CD4-positive, alpha-beta T cell (primary cell): ENCODE measurements at places on chromosomes 4 and X.

GRCh38 chr4:190019023-190019858, 7.8 kb downstream of the FRG2 start:
- no peak for DNase-seq

- peak; percentile 13 for DNase-seq
These were observed 201.4 kb downstream of the CCNG2 start for GRCh38 chr4:77358315-77358928.

DNA sequence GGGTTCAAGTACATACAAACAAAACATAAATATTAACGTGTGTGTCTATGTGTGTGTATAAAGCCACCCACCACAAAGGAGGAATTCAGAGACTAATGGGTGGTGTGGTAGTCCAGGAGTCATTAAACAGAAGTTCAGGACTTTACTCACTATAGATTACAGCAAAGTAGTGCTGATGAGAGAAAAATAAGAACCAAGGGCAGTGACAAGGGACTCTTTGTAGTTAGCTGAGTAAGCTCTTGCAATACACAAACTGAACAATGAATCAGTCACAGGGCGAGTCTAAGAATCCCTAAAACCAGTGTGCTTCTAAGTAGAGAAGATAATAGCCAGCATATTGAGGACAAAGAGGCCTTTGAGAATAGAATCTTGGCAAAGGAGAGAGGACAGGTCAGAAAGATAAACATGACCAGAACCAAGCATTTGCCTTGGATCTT, 232.4 kb downstream of the PPP3CA start:
- DNase-seq: no peak

DNA sequence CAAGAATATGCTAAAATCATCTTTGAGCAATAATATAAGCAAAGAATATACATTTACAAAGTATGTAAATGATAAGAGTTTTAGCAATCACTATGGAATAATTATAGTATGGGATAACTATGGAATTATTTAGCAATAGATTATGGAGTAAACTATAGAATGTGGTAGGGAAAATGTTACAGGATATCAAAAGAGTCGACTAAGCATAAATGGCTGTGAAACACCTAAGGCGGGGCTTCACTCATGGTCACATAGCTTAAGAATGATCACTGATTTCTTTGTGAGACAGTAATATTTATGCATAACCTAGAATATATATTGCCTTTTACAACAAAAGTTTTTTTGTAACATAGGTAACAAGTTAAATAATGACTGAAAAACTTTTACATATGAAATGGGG, 2049.7 kb downstream of the ARAP2 start:
- DNase-seq: no peak

DNA sequence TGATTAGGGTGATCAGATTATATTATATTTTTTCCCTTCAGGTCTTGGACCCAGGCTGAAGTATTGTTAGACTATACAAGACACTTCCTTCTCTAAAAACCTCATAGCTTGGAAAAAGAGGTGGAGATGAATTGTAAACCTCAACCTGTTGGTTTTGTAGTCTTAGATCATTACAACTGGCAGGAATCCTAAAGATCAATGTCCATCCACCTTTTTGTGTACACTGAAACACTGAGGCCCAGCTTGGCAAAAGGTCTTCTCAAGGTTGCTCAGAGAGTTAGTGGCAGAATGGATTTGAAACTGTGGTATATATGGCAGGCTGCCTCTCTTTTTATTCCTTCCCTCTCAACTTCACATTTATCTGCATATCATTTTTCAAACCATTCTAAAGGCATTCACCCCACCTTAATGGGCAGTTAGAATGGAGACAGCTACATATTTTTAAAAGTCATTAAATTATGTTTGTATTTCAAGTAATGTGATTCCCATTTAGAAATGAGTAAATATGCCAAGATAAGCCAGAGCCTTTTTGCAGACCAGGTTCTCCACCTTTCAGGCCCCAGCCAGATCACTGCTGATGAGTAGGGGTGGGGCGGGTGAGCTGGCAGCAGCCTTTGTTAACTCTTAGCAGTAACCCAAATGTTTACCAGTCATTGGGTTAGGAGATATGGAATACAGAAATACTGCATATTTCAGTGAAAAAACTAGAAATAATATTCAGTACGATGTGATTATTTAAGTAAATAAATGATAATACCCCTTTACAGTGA, 243.2 kb upstream of the F9 start:
- no peak for DNase-seq

GRCh38 chr4:142293536-142293935, 552.6 kb downstream of the INPP4B start:
- DNase-seq: no peak

- no peak for DNase-seq
These were observed 10.2 kb upstream of the RHOH start for GRCh38 chr4:40186665-40187014.

DNA sequence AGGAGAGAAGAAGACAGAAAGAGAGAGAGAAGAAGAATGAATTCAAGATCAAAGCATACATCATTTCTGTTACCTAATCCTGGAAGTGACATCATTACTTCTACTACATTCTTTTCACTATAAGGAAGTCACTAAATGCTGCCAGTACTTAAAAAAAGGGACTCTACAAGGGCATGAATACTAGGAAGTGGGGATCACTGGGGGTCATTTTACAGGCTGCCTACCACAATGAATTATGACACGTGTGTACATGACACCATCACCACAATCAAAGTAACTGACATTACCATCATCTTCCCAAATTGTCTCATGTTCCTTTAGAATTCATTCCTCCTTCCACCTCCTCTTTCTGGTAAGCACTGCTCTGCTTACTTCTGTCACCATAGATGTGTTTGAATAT, 227.0 kb downstream of the CPE start:
- DNase-seq: no peak

- DNase-seq: no peak
These were observed 123.5 kb downstream of the PPARGC1A start for GRCh38 chr4:23766344-23766743.

- no peak for DNase-seq
These were observed 11.2 kb upstream of the ZNF185 start for GRCh38 chrX:152886716-152887115.

DNA sequence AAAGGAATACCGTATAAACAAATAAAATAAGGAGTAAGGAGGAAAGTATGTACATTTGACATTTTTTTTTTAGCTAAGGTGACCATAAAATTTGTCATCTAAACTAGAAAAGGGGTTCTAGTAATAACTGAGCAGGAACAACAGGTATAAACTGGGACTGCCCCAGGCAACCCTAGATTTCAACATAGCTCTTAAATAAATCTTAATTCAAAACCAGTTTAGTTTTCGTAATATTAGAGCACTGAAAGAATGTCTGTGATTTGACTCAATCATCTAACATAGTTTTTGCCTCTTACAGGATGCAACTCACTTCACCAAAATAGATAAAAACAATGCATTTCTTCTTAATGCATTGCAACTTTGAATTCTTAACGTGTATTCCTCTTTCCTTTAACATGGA, 257.7 kb downstream of the ADAMTS3 start:
- DNase-seq: no peak

GRCh38 chr4:127503111-127503510, 129.6 kb upstream of the INTU start:
- DNase-seq: no peak

- no peak for DNase-seq
These were observed 67.0 kb downstream of the AASDH start for GRCh38 chr4:56320293-56320692.

DNA sequence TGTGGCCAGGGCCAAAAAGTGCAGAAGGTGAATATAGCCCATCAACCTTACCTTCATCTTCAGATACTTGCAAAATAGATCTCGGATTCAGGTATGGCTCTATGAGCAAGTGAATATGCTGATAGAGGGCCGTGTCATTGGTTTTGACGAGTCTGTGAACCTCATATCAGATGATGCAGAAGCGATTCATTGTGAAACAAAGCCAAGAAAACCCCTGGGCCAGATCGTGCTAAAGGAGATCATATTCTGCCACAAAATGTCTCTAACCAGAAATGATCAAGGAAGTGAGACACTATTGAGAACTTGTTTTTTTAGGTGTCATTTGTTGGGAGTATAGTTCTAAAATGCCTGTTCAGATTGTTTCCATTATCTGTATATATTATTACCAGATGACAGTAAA, 48.3 kb downstream of the PDK3 start:
- DNase-seq: no peak

- DNase-seq: no peak
These were observed 23.6 kb upstream of the SMPX start for GRCh38 chrX:21781525-21781924.
